Neural crest cell (in vitro differentiated cells): ENCODE measurements at places on chromosomes 2 and 18.
A peak's percentile ranks its signal among the peaks of the same experiment; 100 is the strongest.

DNA sequence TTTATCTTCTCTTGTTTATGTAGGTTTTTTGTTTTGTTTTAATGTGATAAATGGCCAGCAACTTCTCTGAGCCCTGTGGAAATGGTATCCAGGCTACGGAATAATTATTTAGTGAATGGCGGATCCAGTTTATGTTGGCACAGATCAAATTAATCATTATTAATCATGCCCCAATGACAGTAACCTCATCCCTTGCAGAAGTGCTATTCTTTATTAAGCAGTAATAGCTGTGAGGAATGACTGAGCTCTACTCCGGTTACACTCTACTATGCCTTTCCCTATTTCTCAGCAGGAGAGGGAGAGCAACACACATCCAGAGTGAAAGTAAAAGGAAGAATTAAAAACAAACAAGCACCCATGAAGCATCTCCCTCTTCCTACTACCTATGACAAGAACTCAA is 84.8 kb downstream of the SETBP1 start:
- H3K27me3 ChIP-seq, result no peaks in the 10 kb centered on the region
- H3K36me3 ChIP-seq, result peaks cover 15% of the 10 kb centered on the region
- no peak overlapping the region for H3K27ac ChIP-seq
- H3K4me1 ChIP-seq, result peaks cover 24% of the 10 kb centered on the region

DNA sequence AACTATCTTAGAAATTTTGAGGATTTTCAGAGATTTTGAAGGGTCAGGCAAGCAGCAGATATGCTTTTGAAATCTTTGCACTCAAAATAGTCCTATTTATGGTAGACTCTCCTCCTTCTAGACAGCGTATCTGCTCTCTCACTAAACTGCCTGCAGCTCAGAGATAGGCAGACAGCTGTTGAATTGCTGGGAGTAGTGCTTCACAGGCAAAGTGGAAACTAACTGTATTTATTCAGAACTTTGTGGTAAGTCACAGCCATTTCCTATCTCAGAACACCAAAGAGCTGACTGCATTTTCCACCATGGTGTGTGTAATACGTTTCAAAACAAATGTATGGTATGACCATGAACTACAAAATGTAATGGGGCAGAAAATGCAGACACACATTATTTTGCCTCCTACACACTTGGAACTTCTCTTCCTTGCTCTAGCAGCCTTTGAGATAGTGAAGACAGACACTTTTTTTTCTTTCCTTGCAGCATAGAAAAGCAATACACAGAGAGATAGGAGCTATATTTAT is 352.4 kb downstream of the LRP1B start:
- DNase-seq, result no peak
- no peak overlapping the region for H3K27ac ChIP-seq
- peaks cover 2% of the 10 kb centered on the region for H3K27me3 ChIP-seq
- no peaks in the 10 kb centered on the region for H3K4me1 ChIP-seq
- H3K4me3 ChIP-seq, result no peak overlapping the region

DNA sequence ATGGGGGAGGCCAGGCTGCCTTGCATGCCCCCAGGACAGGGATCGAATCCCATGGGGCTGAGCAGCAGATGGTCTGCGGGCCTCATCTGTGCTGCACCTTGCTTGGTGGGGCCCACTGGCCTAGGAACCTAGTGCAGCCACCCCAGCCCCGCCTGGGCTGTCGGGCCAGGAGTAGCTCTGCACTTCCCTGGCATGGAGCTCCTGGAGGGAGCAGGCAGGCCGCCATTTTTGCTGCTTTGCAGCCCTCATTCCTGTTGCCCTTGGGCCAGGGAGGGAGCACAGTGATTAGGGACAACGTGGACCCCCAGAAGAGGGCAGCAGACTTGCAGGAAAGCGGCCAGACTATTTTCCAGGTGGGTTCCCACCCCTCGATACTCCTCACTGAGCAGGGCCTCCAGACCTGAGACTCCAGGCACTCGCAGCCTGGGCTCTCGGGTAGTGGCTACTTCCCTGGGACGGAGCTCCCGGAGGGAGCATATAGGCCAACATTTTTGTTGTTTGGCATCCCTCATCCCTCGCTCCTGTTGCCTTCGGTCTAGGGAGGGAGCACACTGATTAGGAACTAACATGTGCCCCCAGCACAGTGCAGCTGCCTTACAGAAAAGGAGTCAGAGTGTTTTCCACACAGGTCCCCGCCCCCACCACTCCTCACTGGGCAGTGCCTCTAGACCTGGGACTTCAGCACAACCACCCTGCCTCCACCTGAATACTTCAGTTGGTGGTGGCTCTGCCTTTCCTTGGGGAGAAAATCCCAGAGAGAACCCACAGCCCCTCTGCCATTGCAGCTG is 99.5 kb downstream of the MAIP1 start:
- DNase-seq, result peak; percentile 12
- H3K27me3 ChIP-seq, result no peaks in the 10 kb centered on the region
- no peaks in the 10 kb centered on the region for H3K4me1 ChIP-seq
- peaks cover 10% of the 10 kb centered on the region for H3K36me3 ChIP-seq
- no peak overlapping the region for H3K27ac ChIP-seq

DNA sequence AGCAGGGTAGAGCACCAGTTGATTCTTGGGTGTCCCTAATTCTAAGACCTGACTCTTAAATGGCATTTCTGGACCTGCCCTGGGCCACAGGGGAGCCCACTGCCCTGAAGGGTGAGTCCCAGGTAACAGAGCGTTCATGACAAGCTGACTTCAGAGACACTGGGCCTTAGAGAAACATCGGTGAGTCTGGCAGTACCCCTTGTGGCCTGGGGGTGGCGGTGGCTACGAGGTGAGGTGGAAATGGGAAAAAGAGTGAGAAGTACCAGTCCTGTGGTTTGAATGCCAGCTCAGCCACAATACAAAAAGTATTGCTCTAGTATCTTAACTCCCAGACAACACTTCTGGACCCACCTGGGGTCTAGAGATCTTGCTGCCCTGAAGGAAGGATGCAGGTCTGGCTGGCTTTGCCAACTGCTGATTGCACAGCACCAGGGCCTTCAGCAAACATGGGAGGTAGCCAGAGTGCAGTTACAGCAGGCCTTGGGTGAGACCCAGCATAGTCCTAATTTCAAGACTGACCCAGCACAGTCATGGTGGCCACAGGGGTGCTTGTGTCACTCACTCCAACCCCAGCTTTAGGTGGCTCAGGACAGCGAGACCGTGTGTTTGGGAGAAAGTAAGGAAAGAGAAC is 44.5 kb downstream of the USP34 start:
- peak; percentile 35 for DNase-seq
- H3K27ac ChIP-seq, result peak overlapping the region; percentile 29
- H3K4me1 ChIP-seq, result peaks cover 12% of the 10 kb centered on the region
- H3K36me3 ChIP-seq, result peaks cover 7% of the 10 kb centered on the region

- H3K4me3 ChIP-seq, result peak overlapping the region; percentile 32
- peaks cover 8% of the 10 kb centered on the region for H3K36me3 ChIP-seq
- no peak for DNase-seq
- peaks cover 22% of the 10 kb centered on the region for H3K4me1 ChIP-seq
Measured at GRCh38 chr2:173079973-173080860, 4.6 kb downstream of the MAP3K20 start.

GRCh38 chr2:42931146-42931817 is 138.9 kb upstream of the HAAO start:
- DNase-seq, result no peak
- no peaks in the 10 kb centered on the region for H3K27me3 ChIP-seq
- no peak overlapping the region for H3K27ac ChIP-seq

DNA sequence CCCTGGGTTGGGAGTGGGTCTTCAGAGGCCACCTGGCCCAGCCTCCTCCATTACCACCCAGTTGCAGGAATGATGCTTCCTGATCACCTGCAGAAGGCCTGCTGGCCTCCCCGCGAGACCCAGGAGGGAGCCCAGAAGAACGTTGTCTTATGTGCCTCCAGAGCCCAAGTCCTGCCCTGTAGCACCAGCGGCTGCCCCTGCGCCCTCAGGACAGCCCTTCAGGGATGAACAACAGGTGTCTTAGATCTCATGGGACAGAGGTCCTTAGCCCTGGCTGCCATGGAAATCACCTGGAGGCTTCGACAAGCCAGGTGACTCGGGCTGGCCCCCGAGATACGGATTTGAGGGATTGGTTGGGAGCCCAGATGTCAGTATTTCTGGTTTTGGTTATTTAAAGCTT is 278.8 kb downstream of the CELF4 start:
- no peak for DNase-seq
- H3K27me3 ChIP-seq, result peaks cover 7% of the 10 kb centered on the region
- no peak overlapping the region for H3K27ac ChIP-seq
- no peak overlapping the region for H3K4me3 ChIP-seq
- H3K4me1 ChIP-seq, result no peaks in the 10 kb centered on the region

DNA sequence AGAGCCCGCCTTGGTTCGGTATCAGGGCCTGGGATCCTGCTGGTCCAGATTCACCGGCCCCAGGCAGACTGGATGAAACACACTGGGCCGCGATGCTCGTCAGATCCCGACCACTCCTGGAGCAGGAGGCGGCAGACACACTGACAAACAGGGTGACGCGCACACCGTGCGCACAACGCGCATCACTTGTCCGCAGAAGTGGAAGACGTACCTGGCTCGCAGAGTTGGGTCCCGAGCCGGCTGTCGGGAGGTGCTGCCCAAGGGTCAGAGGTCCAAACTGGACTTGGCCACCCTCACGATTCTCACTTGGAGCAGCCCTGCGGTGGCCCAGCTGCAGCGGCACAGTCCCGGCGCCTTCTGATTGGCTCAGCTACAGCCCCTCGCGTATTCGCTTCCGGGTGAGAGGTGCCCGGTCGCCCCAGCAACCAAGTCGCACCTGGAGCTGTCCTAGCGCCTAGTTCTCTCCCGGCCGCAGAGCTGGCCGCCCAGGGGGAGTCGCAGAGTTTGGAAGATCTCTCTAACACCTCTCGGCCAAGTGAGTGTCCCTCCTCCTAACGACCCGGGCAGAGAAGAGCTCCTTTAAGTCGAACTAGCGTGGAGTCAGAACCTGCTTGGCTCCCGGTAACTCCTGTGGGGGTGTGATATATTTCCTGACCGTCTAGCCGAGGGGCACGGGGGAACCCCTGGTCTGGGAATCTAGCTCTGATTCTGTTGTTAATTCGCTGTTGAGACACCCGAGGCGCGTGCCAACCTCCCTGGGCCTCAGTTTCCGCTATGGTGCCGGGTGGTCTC is at the start of the genes DHX57 and MORN2:
Gene DHX57, minus strand, starts transcription at position 359 of the 792 bp plus-strand sequence. CDS start 7,529 bp downstream, outside the sequence.
Gene MORN2, plus strand, starts transcription at position 401 of the 792 bp plus-strand sequence.
- H3K27ac ChIP-seq, result peak within 1 kb of the TSS; percentile 96
- peak within 1 kb of the TSS; percentile 96 for H3K4me3 ChIP-seq
- DNase-seq, result peak; percentile 66
- peaks cover 17% of the 10 kb centered on the region for H3K36me3 ChIP-seq
- no peaks in the 10 kb centered on the region for H3K27me3 ChIP-seq

DNA sequence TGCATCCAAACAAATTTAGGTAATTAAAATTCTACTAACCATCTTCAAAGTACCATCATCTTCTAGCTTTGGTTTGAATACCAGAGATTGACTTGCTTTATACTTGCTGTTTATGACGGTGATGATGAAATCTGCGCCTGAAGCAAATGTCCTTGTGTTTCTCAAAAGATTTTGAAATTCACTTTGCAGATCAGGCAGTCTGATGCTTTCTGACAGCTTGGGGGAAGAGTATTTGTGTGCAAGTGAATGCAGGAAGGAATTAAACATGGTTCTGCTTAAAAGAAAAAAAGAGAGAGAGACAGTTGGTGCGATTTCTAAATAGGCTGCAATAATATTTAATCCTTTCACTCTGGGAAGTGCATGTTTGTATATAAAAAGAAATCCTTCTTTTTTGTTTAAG is 29.6 kb downstream of the CSRNP3 start:
- no peak overlapping the region for H3K4me3 ChIP-seq
- H3K36me3 ChIP-seq, result peaks cover 25% of the 10 kb centered on the region
- no peak for DNase-seq
- H3K4me1 ChIP-seq, result peaks cover 7% of the 10 kb centered on the region
- no peaks in the 10 kb centered on the region for H3K27me3 ChIP-seq
- H3K27ac ChIP-seq, result peak overlapping the region; percentile 48

GRCh38 chr2:226478109-226478809 is 321.4 kb downstream of the IRS1 start:
- DNase-seq, result no peak
- no peak overlapping the region for H3K4me3 ChIP-seq
- peak overlapping the region; percentile 30 for H3K27ac ChIP-seq
- peaks cover 34% of the 10 kb centered on the region for H3K4me1 ChIP-seq
- H3K36me3 ChIP-seq, result peaks cover 6% of the 10 kb centered on the region

- H3K27ac ChIP-seq, result no peak overlapping the region
- H3K27me3 ChIP-seq, result no peaks in the 10 kb centered on the region
- DNase-seq, result no peak
- no peaks in the 10 kb centered on the region for H3K4me1 ChIP-seq
- no peak overlapping the region for H3K4me3 ChIP-seq
Measured at GRCh38 chr2:63242747-63243146, 192.1 kb downstream of the OTX1 start.

DNA sequence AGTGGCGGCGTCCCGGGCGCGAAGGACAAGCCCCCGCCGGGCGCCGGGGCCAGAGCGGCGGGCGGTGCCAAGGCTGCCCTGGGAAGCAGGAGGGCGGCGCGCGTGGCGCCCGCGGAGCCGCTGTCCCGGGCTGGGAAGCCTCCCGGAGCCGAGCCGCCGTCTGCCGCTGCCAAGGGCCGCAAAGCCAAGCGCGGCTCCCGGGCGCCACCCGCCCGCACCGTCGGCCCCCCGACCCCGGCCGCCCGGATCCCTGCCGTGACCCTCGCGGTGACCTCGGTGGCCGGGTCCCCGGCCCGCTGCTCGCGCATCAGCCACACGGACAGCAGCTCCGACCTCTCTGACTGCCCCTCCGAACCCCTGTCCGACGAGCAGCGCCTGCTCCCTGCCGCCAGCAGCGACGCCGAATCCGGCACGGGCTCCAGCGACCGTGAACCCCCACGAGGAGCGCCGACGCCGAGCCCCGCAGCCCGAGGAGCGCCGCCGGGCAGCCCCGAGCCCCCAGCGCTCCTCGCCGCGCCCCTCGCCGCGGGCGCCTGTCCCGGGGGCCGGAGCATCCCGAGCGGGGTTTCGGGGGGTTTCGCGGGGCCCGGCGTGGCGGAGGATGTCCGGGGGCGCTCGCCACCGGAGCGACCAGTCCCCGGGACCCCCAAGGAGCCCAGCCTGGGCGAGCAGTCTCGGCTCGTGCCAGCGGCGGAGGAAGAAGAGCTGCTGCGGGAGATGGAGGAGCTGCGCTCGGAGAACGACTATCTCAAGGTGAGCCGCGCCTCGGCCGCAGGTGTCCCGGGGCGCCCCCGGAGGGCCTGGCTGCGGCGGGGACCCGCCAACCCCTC is 820 bp downstream of the MTCL1 start:
- peaks cover 26% of the 10 kb centered on the region for H3K4me1 ChIP-seq
- peaks cover 40% of the 10 kb centered on the region for H3K27me3 ChIP-seq
- peak overlapping the region; percentile 98 for H3K4me3 ChIP-seq
- DNase-seq, result peak; percentile 25

- H3K36me3 ChIP-seq, result no peaks in the 10 kb centered on the region
- H3K4me3 ChIP-seq, result no peak overlapping the region
- no peak for DNase-seq
- H3K4me1 ChIP-seq, result peaks cover 28% of the 10 kb centered on the region
- peaks cover 3% of the 10 kb centered on the region for H3K27me3 ChIP-seq
- no peak overlapping the region for H3K27ac ChIP-seq
Measured at GRCh38 chr2:124327303-124327702, 302.2 kb downstream of the CNTNAP5 start.

- H3K4me1 ChIP-seq, result peaks cover 18% of the 10 kb centered on the region
- DNase-seq, result no peak
- H3K4me3 ChIP-seq, result no peak overlapping the region
- no peaks in the 10 kb centered on the region for H3K36me3 ChIP-seq
- no peaks in the 10 kb centered on the region for H3K27me3 ChIP-seq
- no peak overlapping the region for H3K27ac ChIP-seq
Measured at GRCh38 chr2:48190230-48190629, 283.9 kb upstream of the FBXO11 start.
